ENCODE measurements at places on chromosomes 2 and 18.

DNA sequence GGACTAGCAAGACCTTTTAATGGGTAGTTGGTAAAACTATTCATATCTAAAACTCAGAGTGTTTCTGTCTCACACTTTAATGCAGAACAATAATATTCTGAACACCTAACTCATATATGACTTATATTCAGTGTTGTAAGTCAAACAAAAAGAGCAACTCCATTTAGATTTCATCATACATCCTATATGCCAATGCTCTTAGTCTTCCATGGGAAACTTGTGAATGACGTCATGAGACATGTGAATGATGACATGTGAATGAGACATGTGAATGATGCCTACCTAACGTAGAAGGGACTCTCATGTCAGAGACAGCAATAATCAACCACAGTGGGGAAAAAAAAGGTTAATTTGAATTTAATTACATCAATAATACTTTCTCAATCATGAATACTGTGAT lies 28.0 kb downstream of the ZNF519 start:
- DNase-seq, result no peak

DNA sequence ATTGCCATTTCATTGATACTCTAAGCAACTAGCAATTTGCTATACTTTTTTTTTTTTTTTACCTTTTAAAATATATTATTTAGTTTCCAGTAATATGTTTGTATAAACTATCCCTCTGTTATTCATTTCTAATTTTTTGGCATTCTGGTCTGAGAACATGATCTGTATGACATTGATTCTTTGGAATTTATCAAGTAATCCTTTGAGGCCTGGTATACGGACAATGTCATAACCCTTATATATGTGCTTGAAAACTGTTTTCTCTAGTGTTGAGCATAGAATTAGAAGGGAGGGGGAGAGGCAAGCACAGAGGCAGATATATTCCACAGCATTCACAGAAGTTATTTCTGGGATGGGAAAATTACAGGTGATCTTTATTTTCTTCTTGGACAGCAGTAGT lies 48.2 kb upstream of the POLE4 start:
- no peak for DNase-seq

GRCh38 chr18:8279781-8280330 lies 329.4 kb upstream of the RAB12 start:
- no peak for DNase-seq

DNA sequence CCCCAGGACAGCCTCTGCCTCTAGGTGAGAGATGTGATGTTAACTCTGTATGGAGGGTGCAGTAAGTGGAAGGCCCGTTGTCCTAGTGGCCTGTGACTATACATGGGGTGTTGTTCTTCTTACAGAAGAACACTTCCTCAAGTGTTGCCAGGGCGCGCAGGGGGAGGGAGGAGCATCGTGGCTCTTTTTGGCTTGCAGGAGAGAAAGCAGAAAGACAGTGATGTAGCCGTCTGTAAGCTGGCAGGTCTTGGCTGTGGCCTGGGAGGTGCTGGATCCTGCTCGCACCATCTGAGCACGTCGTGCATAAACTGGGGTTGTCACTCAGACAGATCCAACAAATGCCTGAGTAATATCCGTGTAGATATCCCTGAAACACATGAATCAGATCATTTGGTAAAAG lies 44.3 kb downstream of the ZNF236 start:
- no peak for DNase-seq

GRCh38 chr2:9983401-9984216 lies 32.1 kb downstream of the GRHL1 start:
- peak; percentile 77 for DNase-seq

- DNase-seq, result no peak
These were observed 111.3 kb upstream of the RAB6C start for GRCh38 chr2:129868151-129868550.

DNA sequence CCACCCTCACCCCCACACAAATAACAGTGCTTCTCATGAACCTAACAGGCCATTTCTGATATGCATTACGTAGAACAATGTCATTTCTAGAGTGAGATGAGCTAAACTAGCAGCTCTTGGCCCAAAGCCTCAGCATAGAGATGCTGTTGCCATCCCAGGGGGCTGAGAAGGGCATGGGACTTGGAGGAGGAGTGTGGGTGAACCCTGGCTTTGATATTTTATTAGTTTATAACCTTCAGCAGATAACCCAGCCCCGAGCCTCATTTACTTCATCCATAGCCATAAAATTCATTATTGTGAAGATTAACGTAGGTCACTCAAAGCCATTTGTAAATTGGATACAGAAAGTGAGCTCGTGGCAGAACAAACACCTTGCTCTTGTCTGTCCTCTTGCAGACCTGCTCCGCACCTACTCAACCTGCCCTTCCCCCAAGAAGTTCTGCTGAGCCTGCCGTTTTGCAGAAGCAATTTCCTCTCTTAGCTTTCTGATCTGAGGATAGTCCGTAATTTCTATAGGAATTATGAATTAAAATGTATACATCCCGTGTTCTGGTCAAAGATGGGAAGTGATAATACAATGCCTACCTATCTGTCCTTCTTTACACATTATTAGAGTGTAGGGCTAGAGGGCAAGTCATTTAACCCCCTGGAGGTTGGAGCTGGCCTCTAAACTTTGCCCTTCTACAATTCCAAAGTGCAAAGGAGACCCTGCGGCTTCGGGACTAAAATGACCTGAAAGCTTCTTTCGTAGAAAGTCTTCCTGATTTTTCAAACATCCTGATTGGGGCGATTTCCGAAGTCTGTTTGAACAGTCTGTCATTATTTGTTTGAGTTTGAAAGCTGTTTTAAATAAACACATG lies 187.4 kb downstream of the BCL2 start:
- no peak for DNase-seq

DNA sequence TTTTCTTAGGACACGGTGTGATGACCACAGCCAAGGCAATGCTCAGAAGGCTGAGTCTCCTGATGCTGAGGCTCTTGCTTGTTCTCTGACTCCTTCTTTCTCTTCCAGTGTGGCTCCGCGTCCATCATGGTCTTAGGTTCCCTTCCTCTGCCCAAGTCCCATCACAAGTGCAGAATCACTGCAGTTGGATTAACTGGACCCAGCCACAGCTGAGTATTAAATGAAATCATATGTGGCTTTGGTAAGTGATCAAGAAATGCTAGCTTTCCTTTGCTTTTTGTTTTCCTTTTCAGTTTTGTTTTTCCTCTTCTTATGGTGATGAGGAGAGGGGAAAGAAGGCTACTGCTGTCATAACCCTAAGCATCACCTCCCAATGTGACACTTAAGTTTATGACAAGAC lies 375.8 kb downstream of the INSIG2 start:
- no peak for DNase-seq

DNA sequence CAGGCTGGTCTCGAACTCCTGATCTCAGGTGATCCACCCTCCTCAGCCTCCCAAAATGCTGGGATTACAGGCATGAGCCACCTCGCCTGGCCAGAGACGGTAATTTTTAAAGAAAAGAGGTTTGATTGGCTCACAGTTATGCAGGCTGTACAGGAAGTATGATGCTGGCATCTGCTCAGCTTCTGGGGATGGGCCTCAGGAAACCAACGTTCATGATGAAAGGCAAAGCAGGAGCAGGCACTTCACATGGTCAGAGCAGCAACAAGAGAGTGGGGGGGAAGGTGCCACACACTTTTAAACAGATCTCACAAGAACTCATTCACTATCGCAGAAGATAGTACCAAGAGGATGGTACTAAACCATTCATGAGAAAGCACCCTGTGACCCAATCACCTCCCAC lies 38.0 kb upstream of the GPD2 start:
- DNase-seq, result no peak

- DNase-seq, result no peak
These were observed 268.3 kb downstream of the FBXO15 start for GRCh38 chr18:73879328-73879727.

DNA sequence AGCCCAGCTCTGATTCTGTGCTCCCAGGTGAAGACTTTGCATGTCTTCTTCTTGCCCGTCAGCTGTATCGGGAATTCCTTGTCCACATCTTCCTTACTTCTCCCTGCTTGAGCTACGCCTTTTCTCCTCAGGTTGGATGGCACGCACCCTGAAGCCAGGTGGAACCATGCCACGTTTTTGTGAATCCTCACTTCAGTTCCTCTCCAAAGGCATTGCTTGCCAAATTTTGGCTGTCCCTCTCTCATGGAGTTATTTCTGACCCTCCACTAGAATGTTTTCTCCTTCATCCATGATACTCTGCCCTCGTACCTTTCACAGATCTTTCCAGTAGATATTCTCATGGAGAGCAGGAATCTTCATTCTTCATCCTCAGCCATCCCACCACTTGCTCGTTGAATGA lies 20.2 kb downstream of the ZCCHC2 start:
- no peak for DNase-seq

DNA sequence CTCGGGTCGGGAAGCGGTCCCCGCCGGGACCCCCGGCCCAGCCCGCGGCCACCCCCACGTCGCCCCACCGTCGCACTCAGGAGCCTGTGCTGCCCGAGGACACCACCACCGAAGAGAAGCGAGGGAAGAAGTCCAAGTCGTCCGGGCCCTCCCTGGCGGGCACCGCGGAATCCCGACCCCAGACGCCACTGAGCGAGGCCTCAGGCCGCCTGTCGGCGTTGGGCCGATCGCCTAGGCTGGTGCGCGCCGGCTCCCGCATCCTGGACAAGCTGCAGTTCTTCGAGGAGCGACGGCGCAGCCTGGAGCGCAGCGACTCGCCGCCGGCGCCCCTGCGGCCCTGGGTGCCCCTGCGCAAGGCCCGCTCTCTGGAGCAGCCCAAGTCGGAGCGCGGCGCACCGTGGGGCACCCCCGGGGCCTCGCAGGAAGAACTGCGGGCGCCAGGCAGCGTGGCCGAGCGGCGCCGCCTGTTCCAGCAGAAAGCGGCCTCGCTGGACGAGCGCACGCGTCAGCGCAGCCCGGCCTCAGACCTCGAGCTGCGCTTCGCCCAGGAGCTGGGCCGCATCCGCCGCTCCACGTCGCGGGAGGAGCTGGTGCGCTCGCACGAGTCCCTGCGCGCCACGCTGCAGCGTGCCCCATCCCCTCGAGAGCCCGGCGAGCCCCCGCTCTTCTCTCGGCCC lies 13.6 kb downstream of the SPEG start:
- DNase-seq, result no peak

GRCh38 chr18:21745231-21745630 lies 4.6 kb downstream of the MIB1 start:
- DNase-seq, result no peak

DNA sequence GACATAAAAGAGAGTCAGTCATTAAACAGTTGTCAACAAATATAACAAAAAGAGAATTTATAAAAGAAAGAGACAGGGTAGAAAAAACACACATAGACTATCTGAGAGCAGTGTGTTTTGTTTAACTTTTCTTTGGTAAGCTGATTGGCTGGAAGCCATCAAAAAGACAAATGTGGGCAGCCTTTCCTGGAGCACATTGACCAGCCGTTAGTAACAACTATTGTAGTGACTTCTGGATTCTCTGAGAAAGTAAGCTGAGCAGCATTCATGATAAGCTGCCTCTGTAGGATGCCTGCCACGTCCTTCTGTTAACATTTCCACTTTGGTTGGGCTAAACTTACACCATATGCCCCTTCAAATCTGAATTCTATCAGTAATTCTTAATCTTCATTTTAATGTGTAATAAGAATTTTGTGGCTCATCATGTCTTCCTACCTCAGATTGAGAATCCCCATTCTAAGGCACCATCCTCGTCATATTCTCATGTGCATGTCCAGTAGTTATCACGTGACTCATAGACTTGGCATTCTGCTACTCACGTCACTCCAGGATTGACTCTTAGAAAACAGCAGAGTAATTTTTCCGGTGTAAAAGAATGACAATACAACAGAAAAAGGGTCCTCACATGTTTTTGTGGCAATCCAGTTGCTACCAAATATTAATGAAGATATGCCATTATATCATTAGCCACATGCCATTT lies 43.4 kb upstream of the DNAJC10 start:
- peak; percentile 19 for DNase-seq

DNA sequence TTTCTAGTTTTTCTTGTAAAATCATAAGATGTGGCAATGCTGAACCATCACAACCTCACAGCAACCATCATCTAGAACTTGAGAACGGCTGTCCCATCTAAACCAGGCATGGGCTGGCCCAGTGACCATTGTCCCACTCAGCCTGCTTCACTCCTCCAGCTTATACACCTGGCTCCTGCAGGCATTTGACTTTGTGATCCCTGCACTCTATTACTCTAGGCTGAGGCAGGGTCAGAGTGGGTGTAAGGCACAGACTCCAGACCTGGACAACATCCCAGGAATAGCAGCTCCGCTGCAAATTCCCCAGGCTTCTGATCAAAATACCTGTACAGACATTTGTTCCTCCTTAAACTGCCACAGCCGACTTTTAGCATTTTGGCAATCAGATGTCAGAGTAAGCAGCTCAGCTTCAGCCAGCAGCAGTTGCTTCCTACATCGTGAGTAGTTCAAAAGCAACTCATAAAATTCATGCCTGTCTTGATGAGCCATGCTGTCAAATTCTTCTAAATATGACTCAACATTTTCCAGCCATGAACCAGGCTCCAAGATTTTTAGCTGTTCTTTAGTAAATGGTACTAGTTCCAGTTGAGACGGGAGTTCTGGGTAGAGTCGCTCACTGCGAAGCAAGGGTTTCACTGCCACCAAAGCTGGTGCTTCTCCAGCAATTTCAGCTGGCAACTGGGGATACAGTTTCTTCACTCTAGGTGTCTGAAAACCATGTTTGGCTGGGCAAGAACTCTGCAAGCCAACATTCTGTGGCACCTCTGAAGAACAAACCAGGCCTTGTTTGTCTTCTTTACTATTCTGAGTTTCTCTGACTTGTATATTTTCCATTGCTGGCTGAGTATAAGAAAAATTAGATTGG lies 12.8 kb downstream of the EPG5 start:
- DNase-seq, result peak; percentile 37

DNA sequence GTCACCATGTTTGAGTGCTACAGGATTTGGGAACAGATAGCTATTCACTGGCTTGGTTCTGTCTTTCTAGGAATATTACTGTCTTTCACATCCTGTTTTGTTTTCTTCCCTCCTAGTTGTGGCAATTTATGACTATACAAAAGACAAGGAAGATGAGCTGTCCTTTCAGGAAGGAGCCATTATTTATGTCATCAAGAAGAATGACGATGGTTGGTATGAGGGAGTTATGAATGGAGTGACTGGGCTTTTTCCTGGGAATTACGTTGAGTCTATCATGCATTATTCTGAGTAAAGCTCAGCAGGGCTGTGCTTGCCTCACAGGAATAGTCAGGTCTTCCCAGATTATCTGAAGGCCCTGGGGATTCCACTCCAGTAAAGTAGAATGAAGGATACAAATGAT lies 98.9 kb downstream of the ABI2 start:
- no peak for DNase-seq

DNA sequence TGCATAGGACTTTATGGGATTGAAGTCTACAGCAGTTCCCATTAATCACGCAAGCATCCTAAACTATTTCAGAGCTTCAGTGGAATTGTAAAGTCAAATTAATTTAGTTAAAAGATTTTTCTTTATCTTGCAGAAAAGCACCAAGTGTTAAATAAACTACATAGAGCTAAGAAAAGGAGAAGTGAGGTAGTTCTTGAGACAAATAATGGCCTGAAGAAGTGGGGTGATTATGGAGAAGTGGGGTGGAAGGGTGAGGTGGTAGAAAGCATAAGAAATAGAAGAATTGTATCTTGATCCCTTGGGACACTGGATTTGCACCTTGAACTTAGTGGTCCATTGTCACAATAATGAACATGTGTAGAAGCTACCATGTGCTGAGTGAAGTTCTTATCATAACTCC lies 121.7 kb upstream of the LINC00305 start:
- DNase-seq, result no peak

- DNase-seq, result no peak
These were observed 58.0 kb downstream of the FHOD3 start for GRCh38 chr18:36355511-36355910.

- peak; percentile 15 for DNase-seq
These were observed 171.9 kb upstream of the GATA6 start for GRCh38 chr18:21997207-21998143.

Measured in HFF-Myc (cell line).